ENCODE measurements at places on chromosomes 5 and 9. TPM values are rescaled to one million over a fixed set of nuclear protein-coding genes. Genes with fewer than 3 reads are reported as not detected.

Gene IFNK
- not detected for total RNA-seq

Gene TAF11L10
- not detected for total RNA-seq

Gene GDF9
- total RNA-seq, result 0.54 TPM

Gene PFN3
- total RNA-seq, result not detected

Gene PCDHB2
- total RNA-seq, result 12.8 TPM

Gene GALNT12
- 3.3 TPM for total RNA-seq

Gene SLC6A3
- total RNA-seq, result 0.05 TPM

Gene ANKRD31
- total RNA-seq, result not detected

Gene PGM5
- total RNA-seq, result 0.21 TPM

Gene EIF4E1B
- not detected for total RNA-seq

Gene SLC45A2
- total RNA-seq, result not detected

Gene PCDHGA5
- 0.67 TPM for total RNA-seq

Gene PTGS1
- 61.2 TPM for total RNA-seq

Gene TMEM232
- total RNA-seq, result 0.21 TPM

Gene WDR70
- total RNA-seq, result 29.5 TPM

Gene C5orf34
- total RNA-seq, result 6.3 TPM

Gene TICAM2
- 1.6 TPM for total RNA-seq

Gene GABBR2
- 6.3 TPM for total RNA-seq

Gene SPATA6L
- 0.13 TPM for total RNA-seq

Gene NME5
- total RNA-seq, result 1.7 TPM

Gene C5orf58
- 0.15 TPM for total RNA-seq

Gene GRM6
- not detected for total RNA-seq

Gene GABRP
- total RNA-seq, result not detected

Gene CYLC2
- total RNA-seq, result not detected

Gene SPATA31C1
- not detected for total RNA-seq

Gene OCLN
- total RNA-seq, result 102 TPM

Gene ANKRD18A
- total RNA-seq, result 9.6 TPM

Gene CARTPT
- not detected for total RNA-seq

Gene C9
- 0.05 TPM for total RNA-seq

Gene SPOUT1
- total RNA-seq, result 38.4 TPM

Gene PAPPA
- total RNA-seq, result 1.2 TPM

Gene ZNF366
- total RNA-seq, result not detected

Gene CDHR2
- total RNA-seq, result 0.72 TPM

Gene SLC4A9
- not detected for total RNA-seq

Gene SLC34A1
- total RNA-seq, result not detected

Gene PROP1
- not detected for total RNA-seq

Gene ENTPD8
- total RNA-seq, result 3.9 TPM

Gene C9orf153
- total RNA-seq, result not detected

Gene CATSPER3
- total RNA-seq, result 0.69 TPM

Gene JAKMIP2
- total RNA-seq, result not detected

Gene RNF183
- total RNA-seq, result not detected

Gene NR2F1
- 49.5 TPM for total RNA-seq

All from Panc1 (cell line).